ENCODE measurements at places on chromosomes 7 and 10.

- no peak for DNase-seq
Measured at GRCh38 chr10:73886661-73887293, 12.4 kb upstream of the CAMK2G start.

DNA sequence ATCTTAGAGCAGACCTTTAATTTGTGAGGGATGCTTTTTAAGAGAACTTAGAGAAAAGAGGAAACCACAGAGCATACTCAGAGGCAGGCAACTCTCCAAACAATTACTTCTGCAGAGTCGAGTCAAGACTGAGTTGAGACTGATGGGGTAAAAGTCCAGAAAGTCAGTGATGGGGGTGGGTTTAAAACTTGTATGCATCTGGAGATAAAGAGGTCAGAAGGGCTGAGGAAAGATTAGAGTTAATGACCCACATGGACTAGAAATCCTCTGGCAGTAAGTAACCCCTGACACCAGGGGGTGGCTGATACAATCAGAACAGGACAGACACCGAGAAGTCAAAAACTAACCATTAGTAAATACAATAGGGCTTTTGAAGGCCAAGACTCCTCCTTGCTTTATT lies 42.4 kb upstream of the SEPTIN7 start:
- DNase-seq: peak; percentile 4

GRCh38 chr10:120111628-120112027 lies 219.1 kb downstream of the SEC23IP start:
- DNase-seq: no peak

GRCh38 chr10:111357859-111358258 lies 281.0 kb downstream of the ADRA2A start:
- no peak for DNase-seq

- DNase-seq: no peak
Measured at GRCh38 chr7:24472093-24472492, 101.2 kb upstream of the PALS2 start.

DNA sequence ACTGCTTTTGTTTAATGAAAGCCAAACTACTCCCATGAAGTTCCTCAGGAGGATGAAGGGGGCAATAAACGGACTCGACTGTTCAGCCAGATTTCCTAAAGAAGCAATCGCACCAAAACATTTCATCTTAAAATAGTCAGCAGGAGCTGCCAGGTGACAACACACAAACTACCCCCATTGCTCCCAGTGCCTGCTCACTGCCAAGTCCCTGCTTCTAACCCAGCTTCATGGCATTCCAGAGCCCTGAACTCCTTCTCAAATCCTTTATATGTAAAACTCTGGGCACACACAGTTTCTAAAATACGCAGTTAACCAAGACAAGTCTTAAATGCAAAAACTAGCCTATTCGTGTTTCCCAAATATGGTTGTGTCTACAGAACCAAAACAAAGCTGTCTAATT lies 110.0 kb downstream of the SORBS1 start:
- DNase-seq: no peak

- no peak for DNase-seq
Measured at GRCh38 chr10:113644185-113645120, 19.4 kb downstream of the NRAP start.

DNA sequence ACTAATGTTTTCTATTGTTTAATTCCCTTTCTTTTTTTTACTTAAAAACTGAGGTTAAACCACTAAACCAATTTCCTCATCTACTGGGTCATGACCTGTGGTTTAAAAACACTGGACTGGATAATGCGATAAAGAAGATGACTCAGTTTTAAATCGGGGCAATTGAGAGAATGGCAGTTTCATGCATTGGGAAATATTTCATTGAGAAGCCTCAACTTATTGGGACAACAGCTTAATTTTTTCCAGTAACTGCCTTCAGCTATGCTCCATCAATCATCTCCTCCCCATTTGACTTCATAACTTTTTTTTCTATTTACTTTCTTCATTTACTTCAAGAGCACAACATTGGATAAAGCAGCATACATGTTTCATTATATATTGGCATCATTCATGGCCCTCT lies 61.8 kb upstream of the MET start:
- no peak for DNase-seq

DNA sequence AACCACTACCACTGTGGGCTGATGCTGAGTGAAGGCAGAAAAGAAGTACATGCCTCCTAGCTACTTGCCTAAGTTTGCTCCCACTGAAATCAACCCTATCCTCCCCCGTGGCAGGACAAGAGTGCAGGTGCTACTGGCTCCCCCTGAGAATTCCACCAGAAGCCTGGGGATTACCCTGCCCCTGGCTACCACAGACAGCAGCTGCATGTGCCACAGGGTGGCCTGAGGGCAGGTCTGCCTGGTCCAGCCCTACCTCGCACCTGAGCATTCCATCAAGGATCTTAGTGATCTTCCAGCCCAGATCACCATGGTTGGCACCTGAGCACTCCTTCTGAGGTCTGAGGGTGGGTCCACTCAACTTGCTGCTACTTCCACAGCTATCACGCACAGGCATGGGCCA lies 176.4 kb upstream of the SMIM30 start:
- DNase-seq: no peak

DNA sequence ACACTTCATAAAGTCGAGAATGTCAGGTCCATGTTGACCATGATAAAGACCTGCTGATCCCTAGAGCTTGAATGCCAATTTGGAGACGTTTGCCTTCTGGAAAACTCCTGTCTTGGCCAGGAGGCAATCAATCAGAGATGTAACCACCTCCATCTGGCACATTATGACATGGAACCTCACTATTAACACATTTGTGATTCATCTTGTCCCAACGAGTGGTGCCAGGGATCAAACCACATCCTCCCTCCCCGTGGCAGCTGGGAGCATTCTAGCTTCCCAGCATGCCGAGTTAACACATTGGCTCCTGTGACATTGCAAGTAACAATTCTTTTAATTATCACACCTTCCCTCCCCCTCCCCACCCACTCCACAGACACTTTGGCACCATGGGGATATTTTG lies 84.0 kb upstream of the PPP1R17 start:
- DNase-seq: no peak

DNA sequence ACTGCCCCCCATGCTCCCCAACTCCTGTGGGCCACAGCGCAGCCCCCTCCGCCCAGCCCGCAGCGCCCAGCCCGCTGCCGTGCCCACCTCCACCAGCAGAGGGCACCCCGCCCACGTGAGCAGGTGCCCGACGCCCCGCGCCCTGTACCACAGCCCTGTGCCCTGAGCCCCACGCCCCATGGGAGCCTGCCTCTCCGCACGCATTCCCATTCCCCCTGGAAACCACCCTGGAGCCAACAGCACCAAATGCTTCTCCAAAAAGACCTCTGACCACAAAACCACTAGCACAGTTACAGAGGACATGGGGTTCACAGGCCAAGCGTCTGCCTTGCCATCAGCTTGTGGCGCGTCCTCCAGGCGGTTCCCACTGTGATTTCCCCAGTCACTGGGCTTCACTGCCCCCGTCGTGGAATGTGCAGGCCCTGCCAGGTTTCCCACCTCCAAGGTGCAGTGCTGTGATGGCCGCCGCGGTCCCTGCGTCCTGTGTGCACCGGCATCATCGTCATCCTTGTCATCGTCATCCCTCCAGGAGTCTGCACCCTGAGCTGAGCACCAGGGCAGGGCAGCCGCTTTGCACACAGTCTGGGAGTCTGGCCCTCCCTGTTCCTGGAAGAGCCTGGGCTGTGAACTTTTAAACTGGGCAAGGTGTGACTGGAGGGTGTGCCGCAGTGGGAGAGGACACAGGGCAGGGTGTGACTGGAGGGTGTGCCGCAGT lies 61.7 kb downstream of the PWWP2B start:
- peak; percentile 58 for DNase-seq

GRCh38 chr7:116565981-116566380 lies 41.1 kb downstream of the CAV1 start:
- no peak for DNase-seq
